Activated CD8-positive, alpha-beta T cell treated with anti-CD3 and anti-CD28 coated beads for 36 hours (primary cell): ENCODE measurements at places on chromosomes 4 and X. TPM values are rescaled to one million over a fixed set of nuclear protein-coding genes. Genes with fewer than 3 reads are reported as not detected.

Gene N4BP2
- 17.5 TPM for total RNA-seq

Gene UGT2B10
- not detected for total RNA-seq

Gene USP26
- total RNA-seq, result not detected

Gene LRIT3
- total RNA-seq, result 0.16 TPM

Gene RHOXF1
- total RNA-seq, result not detected

Gene TRAPPC2
- total RNA-seq, result 16.0 TPM

Gene PDCL2
- not detected for total RNA-seq

Gene GAB3
- total RNA-seq, result 3.9 TPM

Gene HTATSF1
- total RNA-seq, result 33.0 TPM

DNA sequence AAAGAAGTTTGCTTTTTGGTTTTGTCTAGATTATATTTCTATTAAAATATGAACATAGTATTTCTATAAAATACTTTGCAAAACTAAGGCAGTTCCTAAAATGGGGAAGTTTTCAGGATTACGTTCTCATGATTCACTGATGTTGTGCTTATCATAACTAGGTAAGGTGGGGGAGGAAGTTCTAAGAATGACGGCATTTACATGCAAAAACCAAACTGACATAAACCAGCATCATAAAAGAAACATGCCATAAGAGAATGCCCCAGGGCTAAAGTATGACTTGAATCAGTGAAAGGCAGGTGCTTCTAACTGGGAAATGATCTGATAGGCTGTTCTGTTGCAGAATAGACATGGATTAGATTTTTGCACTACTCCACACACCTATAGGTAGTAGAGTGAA is 204.7 kb upstream of the JADE1 start:
- no peak for DNase-seq

- no peak for DNase-seq
Observed at GRCh38 chr4:185127021-185127925, 15.8 kb upstream of the SLC25A4 start.

- no peak for DNase-seq
Observed at GRCh38 chrX:17527135-17527701, 152.2 kb downstream of the NHS start.

DNA sequence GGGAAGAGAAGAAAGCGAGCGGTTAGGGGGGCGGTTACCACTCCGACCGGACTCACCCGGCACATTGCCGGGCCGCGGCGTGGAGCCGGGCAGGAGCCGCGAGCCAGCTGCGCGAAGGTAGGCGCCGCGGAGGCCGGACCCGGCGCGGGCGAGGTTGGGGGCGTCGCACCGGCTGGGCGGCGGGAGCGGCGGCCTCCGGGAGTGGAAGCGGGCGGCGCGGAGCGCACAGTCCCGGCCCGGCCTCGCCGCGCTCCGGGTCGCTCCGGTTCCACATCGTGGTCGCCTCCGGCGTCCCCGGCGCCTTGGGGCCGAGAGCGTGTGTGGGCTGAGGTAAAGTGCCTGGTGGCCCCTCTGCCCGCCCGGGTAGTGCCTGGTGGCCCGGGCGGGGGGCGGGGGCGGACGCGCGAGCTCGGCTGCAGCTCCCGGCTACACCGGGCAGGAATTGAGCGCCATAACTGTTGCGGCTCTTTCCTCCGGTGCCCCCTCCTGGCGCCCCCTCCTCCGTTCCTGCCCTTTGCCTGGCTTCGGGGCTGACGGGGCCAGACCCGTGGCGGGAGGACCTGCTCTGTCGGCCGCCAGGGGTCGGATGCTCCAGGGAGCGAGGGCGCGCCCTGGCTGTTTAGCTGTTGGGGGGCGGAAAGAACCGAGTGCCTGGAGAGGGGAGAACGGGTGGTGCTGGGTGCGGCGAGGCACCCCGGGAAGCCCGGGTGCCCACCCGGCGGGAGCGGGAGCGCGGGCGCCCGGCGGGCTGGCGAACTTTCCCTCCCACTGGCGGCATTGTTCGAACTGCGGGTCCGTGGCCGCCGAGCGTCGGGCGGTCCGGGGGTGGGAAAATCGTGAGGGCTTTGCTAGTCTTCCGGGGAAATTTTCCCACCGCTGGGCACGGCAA is 626 bp downstream of the JADE3 start:
- peak; percentile 38 for DNase-seq

DNA sequence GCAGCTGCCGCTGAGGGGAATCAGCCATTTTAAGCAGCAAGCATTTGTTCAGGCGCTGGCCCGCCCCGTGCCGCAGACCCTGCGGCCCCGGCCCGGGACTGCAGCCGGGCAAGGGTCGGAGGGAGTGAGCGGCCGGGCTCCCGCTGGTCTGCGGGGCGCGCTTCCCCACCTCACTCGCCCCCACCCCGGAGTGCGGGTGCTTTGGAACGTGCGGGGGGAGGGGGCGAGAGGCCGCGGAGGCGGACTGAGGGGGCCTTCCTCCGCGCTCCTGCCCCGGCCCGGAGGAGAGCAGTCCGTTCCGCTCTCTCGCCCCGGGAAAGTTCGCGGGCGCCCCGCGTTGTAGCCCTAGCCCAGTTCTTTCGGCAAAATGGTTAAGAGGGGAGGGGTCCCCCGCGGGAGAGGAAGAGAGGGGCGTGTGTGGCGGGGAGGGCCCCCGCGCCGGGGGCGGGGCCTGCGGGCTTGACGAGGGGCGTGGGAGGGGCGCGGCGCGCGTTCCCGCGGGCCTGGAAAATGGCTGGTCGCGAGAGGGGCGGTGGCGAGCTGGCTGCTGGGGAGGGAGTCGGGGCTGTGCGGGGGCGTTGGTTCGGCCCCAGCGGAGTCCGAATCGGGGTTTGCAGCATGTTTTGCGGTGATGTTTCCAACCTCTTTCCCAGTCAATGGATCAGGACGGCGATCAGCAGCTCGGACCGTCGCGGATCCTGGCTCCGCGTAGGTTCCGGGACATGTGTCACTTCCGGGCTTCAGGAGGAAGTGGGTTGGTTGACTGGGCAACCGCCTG is 942 bp downstream of the ING2 start:
- DNase-seq, result peak; percentile 89

DNA sequence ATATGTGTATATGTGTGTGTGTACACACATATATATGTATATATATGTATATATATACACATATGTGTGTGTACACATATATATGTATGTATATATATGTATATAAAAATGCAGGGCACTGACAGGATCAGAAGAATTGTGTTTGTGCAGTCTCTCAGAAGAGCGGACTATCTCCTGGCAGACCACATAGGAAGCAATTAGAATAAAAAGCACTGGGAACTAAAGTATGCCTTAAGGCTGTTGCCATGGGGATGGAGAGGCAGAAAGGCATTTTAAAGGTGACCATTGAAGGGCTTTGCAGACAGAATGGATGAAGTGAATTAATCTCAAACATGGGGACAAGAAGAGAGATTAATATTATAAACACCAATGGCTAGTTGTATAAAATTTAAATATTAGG is 33.7 kb upstream of the USP51 start:
- DNase-seq, result no peak

DNA sequence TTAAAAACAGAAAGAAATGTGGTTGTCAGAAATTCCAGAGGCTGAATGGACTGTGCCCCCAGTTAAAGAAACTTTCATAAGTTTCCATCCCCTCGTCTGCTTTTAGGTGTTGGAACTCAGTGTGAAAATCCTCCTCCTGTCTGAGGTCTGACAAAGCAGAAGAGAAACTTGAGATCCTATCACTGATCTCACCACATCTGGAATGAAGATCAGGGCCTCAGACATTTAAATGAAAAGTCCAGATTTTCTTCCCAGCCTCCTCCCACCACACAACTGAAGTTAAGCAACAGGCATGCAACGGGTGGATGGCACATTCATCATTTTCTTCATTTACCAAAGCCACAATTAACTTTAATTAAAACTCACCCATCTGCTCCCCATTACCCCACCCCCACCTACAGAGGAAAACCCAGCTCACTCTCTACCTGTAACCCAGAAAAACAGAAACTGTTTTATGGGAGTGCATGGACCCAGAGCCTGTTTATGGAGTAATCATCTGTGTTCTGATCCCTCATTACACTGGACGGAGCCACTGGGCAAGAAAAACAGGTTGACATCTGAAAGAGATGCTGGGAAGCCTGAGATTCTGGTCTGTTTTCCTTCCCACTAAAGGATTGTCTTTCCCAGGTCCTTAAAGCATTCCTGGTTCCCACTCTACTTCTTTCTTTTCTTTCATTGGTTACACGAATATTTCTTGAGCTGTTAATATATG is 58.1 kb upstream of the HOPX start:
- no peak for DNase-seq

DNA sequence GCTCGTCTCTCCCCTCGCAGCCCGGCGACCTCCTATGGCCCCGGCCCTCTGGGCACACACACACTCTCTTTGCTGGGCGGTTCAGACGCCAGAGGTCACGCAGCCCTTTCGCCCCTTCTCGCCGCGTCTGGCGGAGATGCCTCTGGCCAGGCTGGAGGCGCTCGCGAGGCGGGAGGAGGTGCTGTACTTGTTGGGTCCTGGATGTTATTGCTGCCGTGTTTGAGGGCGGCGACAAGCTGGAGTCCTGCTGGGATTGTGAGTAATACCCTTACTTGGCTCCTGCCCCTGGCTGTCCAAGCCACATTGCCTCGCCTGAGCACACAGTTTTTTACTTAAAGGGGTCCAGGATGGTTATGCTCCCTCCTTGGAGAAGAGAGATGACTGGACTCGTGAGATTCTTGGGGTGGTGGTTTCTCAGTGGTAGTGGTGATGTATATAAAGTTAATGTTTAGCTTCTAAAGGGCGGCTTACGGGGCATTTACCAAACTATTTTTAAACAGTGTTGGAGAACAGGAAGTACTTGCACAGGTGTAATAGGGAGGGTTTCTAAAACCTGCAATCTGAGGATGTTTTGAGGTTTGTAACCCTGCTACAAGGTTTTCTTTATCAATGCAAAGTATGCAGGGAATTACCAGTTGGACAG is 572 bp downstream of the USP53 start:
- peak; percentile 79 for DNase-seq

DNA sequence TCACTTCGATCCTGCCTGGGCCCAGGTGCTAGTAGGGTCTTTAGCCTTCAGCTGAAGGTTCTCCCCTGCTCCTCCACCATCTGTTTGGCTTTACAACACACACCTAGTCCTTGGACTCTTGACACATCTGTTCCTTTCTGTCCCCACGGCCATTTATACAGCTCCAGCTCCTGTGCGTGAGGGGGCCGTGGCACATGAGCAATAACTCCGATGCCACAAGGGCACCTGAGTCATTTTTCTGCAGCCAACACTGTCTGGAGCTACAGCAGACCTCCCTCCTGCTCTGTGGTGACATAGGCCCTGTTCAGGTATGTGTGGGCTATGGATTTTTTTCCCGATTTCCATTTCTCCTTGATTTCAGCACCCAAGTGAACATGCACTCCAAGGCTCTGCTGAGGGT is 44.7 kb upstream of the BCOR start:
- DNase-seq, result no peak

DNA sequence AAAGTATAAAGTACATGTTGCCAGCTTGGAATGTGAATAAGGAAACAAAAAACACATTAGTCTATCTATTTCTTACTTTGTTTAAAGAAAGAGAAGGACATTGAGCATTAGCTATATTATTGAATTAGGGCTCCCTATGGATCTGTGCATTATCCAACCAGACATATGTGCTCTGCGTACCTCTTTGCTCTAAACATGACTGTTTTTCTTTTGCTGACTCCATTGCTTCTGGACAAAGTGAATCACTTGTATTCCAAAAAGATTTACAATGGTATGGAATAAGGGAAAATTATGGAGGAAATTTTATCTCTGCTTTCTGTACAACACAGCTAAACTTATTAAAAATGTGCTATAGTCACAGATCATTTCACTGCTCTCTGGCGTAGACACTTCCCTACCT is 727.8 kb upstream of the LCORL start:
- DNase-seq, result no peak

DNA sequence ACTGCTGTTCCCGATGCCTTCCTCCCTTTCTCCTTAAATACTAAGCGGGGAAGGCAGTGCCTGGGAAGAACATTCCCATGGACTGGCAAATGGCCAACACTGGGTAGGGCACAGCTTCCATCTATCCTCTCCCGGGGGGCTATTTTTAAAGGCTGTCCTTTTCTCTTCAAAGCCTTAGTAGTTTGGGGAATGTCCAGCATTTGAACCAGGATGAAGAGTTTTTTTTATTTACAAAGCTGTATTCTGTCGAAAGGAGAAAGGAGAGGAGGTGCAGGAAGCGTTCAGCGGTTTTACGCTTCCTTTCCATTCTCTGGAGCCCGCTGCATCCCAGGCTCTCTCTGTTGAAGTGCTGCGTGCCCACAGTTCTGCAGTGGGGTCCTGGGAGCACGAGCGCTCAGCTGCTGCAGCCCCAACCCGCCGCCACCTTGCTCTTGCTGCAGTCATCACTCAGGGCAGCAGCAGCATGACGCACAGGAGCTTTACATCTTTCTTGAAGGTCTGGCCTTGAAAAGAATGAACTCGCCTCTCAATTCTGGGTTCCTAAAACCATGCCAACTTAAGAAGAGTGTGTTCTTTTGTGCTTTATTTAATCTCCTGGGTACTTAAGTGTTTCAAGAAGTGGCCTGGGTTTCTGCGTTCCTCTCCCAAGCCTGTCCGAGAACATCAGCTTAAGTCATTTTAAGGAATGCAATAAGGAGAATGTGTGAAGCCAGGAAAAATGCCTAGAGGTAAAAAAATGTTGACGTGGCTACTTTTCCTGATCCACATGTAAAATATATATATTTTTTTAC is 427.2 kb downstream of the MAPK10 start:
- DNase-seq, result no peak

DNA sequence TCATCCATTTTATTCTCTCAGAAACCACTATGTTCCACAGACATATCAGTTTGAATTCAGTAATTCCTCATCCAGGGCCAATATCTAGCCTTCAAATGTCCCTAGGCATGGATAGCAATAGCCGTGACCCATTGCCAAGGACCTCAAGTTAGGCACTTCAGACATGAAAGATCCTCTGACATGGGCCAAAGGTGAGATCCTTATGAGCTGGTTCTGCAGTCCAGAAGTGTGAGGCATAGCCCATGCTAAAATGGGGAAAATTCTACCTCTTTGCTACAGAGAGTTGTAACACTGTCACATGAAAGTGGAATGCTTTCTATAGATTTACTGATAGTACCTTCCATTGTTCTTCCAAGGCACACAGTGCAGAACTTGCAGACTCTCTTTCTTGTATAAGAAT is 349.7 kb upstream of the GALNT7 start:
- DNase-seq, result no peak

GRCh38 chr4:1466034-1466862 is 60.0 kb upstream of the NKX1-1 start:
- DNase-seq, result no peak

DNA sequence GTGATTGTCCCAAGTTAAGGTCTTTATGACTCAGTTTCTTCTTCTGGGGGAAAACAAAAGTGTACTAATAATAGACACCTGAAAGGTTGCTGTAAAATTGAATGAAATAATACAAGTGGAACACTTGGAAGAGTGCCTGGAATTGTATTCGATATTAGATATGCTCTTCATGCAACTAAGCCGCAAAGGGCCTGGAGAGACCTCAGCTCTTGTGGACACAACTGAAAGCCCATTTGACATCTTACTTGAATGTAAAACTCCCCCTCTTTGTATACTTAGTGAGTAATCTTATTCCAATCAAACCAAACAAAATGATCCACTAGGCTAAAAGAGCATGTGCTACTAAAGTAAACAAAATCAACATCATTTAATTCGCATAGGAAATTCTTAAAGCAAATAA is 511 bp upstream of the MAP9 start:
- DNase-seq, result no peak

- no peak for DNase-seq
Observed at GRCh38 chrX:98405376-98405775, 1521.7 kb downstream of the RPA4 start.
